ENCODE measurements at places on chromosomes 6 and 20.

DNA sequence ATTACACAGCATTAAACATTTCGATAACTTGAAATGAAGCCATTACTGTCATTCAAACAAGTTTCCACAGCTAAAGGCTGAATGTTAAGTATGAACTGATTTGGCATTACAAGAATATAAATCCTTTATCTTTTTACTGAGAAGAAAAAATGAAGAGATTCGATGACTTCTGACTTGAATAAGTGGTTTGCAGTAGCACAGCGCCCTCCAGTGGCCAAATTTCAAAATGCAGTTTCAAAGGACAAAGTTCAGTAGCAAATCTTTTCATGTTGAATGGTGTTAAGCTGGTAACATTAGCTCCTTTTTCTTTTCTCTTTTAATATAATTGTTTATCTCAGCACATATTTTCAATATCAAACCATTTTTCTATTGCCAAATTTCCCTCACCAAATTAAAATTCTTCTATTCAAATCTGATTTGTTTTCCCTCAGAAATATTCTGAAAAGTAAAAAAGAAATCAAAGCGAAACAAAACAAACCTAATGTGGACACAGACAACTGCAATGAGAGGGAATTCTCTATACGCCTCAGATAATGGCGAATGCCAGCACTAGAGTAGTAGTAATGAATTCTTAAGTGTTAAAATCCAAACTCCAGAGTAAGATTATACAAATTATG lies 145.7 kb downstream of the BTBD9 start:
- no peak for DNase-seq

DNA sequence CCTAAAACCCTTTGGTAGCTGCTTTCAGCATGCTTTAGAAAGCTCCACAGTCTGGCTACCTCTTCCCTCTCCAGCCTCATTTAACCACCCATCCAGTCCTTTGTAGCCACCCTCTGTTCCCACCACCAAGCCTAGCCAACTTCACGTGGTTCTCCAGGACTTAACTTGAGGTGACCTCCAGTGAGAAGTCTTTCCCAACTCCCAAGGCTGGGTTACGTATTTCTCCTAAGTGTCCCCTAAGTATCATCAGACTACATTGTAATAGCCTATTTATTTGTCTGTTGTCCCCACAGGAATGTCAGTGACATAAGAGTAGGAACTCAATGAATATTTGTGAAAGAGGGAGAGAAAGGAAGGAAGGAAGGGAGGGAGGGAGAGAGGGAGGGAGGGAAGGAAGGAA lies 431.9 kb upstream of the JARID2 start:
- DNase-seq, result no peak

DNA sequence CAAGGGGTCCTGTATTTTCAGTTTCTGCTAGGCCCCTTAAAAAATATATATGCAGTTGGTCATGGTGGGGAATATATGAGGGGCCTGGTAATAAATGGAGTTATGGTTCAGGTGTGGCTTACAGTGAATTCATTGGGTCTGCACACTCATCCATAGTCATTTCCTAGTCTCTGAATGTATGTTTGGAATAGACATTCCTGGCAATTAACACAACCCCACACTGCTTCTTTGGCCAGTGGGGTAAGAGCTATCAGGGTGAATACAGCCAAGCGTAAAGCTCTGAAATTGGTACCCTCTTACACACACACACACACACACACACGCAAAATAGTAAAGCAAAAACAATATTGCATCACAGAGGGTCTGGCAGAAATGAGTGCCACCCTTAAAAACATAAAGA lies 56.5 kb downstream of the QRSL1 start:
- DNase-seq, result no peak

- peak; percentile 11 for DNase-seq
Measured at GRCh38 chr6:72140795-72141194, 254.4 kb downstream of the RIMS1 start.

DNA sequence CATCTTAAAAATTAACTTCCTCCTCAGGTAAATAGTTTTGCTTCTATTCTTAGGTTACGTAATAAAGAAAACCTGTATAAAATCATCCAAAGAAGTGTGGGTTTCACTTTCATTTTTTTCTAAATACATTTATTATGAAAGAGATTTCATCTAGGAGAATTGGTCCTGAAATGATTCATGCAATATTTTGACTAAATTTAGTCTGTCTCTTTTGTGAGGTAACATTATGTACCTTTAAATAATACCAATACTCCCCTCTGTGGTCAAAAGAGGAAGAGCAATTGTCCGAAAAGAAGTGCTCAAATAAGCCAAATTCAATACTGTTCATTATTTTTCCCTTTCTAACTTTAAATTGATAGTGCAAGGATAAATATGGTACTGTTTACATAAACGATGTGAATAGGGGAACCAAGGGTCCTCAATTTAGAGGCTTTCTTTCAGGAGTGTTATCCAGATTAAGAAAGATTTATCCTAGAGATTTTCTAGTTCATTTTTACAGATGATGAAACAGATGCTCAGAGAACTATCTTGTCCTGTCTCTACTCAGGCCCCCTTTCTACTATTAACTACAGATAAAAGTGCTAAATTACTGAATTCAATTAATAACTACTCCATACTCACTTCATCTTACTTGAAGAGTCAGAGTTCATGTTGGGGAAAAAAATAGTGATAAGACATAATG lies 26.2 kb downstream of the CYP39A1 start:
- DNase-seq, result peak; percentile 7

DNA sequence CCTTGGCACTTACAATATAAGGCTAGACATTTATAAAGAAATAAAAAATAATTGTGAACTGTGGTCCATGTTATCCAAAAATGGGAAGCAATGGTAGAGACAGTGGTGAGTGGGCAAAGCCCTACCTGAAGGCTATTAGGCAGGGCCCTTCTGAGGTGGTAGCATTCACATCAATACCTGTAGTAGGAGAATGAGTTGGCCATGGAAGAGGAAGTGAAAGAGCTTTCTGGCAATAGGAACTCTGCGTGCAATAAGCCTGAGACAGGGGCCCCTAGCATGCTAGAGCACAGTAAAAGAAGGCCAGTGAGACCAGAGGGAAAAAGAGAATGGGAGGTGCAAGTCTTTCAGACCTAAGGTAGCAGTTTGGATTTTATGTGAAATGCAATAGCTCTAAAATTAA lies 754.5 kb downstream of the PTPRT start:
- no peak for DNase-seq

DNA sequence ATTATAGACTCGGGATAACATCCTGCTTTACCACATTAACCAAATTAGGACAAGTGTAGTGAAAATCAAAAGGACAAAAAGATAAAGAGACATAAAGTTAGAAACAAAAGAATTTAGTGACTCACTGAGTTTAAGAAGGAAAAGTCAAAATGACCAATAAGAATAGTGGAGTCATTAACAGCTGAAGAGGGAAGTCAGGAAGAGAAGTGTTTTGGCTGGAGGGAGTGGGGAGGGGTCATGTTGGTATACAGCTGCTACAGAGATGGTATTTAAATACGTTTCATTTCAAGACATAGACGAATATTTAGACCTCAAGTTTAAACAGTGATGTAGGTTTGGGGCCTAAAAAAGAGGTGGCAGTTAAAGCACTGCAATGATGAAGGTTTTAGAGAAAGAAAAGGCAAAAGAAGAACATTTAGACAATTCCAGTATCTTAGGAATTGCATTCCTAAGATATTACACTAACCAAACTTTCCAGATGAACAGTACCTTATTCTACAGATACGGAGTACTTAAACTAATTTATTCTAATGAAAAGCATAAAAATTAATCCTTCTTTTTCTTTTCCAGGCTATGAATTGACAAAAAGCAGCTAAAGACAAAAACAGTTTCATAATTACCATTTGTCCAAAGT lies 10.6 kb downstream of the FKBP5 start:
- DNase-seq, result no peak

DNA sequence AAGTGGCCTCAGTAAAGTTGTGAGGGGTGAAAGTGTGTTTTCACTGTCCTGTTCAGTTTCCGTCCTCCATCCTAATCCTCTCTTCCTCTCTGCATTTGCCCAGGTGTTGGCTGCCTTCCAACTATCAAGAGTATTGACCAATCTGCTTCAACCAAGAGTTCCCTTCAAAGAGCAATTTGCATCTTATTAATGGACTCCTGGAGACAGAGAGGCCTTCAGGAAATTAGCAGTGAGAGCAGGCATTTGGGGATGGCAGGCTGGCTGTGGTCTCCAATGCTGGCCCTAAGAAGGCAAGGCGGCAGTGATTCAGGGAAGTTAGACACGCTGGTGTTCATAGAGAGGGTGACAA lies 77.2 kb downstream of the GPR6 start:
- no peak for DNase-seq

DNA sequence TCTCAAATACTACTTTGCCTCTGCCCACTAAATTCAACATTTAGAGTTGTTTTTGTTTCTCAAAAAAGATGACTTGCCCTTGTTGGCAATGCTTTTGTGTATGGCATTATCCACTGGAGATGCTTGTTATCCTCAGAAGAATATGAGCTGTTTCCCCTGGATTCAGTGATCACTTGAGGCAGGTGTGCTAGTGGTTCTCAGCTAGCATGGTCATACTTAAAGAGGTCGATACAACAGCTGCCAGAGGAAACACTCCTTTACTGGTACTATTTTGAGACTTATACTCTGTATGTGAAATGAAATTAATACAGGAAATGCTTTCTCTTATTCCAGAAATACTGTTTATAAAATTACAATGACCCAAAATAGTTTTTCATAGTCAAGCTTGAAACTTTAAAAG lies 122.5 kb downstream of the HIVEP1 start:
- DNase-seq, result no peak

DNA sequence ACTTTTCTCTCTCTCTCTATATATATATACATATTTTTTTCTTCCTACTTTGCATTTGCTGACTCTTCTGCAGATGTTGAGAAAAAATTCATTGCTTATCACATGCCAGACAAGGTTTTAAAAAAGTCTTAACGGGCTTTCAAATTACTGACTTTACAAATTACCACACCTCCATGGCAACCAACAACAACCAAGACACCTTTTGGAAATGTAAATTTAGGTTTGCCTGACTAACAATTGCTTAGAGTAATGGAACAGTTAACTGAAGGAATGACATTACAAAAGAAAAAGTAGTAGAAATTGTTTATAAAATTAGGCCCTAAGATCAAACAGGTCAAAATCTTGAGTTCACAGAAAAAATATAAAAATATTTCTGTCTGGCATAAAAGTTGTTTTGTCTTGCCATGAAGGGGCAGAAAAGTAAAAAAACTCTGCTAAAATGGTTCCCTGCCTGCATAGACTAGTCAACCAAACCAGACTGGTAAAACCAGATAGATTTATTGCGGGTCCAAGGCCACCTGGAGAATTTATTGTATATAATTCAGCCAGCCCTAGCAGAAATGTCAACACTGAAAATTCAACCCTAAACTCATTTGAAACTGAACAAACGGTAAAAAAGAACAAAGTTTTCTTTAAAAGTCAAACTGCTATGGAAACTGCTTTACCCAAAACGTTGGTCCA lies 92.8 kb upstream of the FRMD1 start:
- no peak for DNase-seq

All from hepatic stellate cell (primary cell).